ENCODE measurements at places on chromosomes 11 and 22.
A peak's percentile ranks its signal among the peaks of the same experiment; 100 is the strongest.

DNA sequence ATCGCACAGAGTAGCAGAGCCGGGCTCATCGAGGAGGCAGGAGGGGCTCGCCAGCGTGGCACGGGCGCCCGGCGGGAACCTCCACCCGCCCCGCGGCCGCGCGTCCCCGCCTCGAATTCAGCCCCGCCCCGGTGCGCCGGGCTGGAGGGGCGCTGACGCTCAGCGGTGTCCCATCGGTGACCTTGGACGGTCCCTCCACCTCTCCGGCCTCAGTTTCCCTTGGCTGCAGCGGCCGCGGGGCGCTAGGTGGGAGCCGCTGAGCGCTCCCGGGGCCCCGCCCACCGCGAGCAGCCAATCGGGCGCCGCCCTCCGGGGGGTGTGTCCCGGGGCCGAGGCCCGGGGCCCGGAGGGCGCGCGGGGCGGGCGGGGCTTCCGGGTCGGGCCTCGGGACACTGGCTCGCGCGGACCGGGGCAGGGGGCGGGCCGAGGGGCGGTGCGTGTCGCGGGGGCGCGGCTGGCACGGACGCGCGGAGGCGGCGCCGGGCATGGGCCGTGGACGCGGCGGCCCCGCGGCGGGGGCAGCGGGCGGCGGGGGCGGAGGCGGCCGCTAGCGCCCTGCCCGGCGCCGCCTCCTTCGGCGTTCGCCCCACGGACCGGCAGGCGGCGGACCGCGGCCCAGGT lies at the start of gene PPARA:
Gene PPARA, plus strand, starts transcription at position 493 of the 621 bp plus-strand sequence. CDS start 47,858 bp downstream, outside the sequence.
- peak; percentile 69 for DNase-seq

DNA sequence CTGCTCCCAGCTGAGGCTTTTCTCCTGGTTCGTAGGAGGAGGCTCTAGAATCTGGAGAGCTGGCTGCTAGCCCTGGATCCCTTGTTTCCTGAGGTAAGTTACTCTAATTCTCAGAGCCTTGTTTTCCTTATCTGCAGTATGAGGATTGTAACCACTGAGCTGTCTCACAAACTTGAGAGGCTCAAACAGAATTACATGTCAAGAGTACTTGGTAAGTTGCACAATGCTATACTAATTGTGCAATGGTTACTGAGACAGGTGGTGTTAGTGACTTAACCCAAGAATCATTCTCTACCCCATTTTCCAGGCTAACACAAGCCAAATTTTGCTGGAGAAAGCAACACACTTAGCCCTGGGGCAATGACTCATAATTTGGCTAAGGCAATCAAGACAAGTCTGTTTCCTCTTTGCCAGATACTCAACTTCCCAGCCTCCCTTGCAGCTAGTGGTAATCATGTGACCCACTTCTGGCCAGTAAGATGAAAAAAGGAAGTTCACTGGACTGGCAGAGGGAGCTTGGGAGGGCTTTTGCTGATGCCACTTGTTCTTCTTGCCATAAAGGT lies 348.0 kb downstream of the TENM4 start:
- DNase-seq, result no peak

DNA sequence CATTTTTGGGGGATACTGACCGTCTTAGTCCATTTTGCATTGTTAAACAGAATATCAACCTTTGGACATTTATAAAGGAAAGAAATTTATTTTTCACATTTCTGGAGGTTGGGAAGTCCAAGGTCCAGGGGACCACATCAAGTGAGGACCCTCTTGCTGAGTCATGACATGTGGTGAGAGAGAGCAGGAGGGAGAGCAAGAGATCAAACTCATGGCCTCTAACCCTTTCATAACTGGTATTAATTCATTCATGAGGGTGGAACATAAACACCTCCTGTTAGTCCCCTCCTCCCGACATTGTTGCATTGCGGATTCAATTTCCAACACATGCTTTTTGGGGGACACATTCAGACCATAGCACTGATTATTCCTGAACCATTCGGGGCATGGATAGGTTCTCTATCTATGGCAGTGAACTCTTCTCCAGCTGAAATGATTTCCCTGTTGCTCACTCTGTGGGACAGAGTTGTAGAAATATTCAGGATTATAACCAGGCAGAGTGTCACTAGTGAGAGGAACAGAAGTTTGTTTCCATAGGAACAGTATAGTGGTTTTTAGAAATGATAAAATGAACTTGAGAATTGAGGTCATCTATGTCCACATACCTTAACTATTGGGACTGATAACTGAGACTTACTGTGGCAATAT lies 88.2 kb upstream of the OR9Q1 start:
- DNase-seq, result no peak

- no peak for DNase-seq
Observed at GRCh38 chr22:17897426-17897825, 123.2 kb upstream of the BID start.

- no peak for DNase-seq
Observed at GRCh38 chr22:18029686-18030267, 5.4 kb upstream of the MICAL3 start.

GRCh38 chr11:56849852-56850251 lies 101.4 kb upstream of the OR9G4 start:
- DNase-seq, result no peak

DNA sequence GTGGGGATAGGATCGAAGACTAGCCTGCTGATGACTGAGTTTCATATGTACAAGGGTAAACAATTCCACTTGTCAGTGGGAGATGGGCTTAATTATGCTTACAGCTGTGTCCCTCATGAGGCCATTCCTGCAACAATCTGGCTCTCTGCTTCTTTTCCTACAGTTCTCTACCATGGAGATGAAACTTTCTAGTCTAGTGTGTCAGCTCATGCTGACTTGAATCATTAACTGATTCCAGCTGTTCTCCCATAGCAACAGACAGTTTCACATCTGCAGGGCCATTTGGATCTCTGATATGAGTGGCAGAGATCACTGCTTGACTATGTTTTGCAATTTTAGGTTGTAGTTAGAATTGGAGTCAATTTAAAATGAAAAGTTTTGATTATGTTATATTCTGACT lies 1251.7 kb upstream of the RAG2 start:
- no peak for DNase-seq

DNA sequence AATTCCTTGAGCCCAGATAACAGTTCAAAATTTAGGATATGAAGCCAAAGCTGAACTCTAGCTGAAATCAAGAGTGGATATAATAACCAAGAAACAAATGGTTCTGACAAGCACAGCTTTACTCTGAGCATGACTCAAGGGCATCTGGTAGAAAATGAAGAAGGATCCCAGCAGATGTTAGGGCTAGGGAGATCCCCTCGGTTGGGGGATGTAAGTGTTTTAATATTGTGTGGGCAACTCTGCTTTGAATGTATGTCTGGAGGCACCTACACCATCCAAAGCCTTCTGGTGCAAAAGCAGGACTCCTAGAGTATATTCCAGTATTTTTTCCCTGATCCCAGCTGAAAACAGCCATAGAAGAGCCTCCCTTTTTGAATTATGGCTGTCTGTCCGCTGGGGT lies 61.7 kb downstream of the FLI1 start:
- no peak for DNase-seq

- no peak for DNase-seq
Observed at GRCh38 chr11:65885231-65885630, 3.0 kb downstream of the FIBP start.

DNA sequence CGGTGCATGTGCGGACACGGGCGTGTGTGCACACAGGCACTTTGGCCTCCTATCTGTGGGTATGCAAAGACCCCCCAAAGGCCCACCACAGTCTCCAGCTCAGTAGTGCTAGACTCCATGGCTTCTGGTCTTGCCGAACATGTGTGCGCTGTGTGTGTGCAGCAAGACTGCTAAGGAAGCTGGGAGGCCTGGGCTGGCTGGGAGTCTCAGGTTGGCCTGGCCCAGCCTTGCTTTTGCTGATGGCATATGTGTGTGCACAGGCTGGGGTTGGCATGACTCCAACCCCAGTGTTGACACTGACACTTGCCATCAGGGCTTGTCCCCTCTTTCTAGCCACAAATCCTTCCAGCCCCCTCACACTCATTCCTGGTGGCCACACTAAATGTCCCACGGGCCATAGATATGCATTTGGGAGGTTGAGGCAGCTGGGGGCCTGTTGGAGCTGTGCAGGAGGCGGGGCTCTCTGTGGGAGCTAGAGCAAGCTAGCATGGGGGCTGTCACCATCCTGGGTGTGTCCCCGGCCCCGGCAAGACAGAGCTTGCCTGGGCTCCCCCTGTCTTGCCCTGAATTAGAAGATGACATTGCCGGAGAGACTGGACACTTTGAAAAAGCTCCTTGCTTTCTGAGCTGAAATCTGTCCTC lies 60.9 kb upstream of the NECTIN1 start:
- no peak for DNase-seq

DNA sequence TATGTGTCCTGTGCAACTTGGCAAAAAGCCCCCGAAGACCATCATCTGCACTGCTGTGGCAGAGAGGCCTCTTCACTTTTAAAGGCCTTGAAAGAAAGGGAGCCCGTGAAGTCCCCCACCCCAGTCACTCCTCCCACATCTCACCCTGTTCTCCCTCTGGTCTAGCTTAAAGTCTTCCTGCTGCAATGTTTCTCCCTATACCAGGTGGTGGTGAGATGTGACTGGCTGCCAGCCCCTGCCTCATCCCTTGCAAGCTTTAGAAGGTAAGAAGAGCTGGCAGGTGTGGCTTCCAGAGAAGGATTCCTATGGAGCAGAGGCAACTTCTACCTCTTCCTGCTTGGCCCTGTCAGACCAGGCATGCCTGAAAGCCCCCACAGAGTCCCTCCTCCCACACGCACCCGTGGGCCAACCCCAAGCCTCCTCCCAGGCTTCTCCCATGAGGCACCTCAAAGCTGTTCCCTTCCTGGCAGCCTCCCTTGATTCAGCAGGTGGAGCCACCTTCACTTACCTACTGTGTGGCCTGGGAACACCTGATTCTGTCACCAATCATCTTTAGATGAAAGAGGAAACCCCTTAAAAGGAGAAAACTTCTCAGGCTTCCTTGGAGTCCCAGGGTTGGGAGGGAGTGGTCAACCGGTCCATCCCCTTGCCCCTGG lies 4.0 kb upstream of the TRIM29 start:
- DNase-seq, result no peak

GRCh38 chr11:77095551-77096490 lies 6.8 kb upstream of the OMP start:
- no peak for DNase-seq

DNA sequence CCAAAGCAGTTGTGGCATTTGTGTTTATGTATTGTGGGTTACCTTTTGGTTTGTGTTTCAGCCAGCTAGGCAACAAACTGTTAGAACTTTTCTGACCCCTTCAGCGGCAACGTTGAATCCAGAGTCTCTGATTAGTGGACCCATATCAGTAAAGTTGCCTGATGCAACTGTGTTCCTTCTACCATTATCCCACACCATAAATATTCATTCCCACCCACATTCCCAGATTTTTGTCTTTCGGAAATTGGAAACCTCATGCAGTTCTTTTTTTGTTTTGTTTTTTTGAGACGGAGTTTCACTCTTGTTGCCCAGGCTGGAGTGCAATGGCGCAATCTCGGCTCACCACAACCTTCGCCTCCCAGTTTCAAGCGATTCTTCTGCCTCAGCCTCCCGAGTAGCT lies 30.7 kb upstream of the RBX1 start:
- no peak for DNase-seq

GRCh38 chr11:1548221-1549070 lies 23.6 kb downstream of the DUSP8 start:
- no peak for DNase-seq

- DNase-seq, result no peak
Observed at GRCh38 chr22:23397008-23397612, 183.0 kb downstream of the IGLL1 start.

DNA sequence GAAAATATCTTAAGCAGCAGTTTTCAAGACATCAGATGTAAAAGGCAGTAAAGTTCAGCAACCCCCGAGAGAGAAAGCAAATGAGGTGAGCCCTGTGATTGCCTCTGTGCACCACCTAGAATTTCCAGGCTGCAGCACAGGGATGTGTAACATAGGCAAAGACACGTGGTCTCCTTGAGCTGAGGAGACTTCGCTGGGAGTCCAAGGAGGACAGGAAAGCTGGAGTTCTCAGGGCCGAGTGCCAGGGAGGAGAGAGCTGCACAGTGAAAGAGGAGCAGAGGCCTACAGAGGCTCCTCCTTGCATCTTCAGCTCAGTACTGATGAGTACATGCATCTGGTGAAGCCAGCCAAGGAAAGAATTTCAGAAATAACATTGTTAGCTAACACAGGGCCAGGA lies 17.6 kb upstream of the TOLLIP start:
- no peak for DNase-seq

GRCh38 chr11:46431211-46431610 lies 39.6 kb upstream of the CHRM4 start:
- no peak for DNase-seq

DNA sequence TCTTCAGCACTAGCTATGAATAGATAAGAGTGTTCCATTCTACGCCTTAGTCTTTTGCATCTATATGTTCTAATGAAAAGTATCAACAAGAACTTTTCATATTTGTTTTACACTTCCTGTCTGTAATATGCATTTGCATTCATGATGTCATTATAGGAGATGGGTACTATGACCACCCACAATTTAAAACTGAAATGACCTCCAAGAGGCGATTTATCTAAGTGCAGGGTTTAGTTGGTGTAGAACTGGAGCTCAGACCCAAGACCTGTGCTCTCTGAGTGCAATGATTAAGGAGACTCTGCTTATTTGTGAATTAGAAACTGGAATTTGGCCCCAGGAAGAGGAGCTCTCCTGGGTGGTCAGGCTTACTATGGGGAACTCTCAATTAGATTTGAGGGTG lies 289.1 kb downstream of the ETS1 start:
- DNase-seq, result no peak

- DNase-seq, result no peak
Observed at GRCh38 chr11:105696000-105696399, 86.1 kb downstream of the GRIA4 start.

DNA sequence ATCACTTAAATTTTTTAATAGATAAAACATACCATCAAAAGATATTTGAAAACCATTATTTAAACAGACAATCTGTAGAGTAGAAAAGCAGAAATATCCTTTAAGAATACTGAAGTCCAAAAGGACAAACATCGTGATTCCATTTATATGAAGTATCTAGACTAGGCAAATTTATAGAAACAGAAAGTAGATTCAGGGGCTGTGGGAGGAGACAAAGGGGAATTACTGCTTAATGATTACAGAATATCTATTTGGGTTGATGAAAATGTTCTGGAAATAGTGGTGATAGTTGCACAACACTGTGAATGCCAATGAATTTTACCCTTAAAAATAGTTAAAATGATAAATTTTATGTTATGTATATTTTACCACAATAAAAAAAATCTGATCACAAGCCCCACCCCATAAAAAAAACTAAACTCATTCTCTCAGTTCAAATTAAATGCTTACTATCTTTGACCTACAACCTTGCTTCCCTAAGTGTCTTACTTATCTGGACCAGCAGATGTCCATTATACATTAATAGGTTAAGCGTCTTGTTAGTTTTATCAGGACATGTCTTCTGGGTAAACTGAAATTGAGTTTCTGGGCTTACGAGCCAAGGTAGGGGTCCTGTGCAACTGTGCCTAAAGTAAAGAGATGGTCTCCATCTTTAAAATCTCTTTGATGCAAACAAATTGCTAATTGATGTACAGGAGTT lies 86.3 kb downstream of the FCHSD2 start:
- DNase-seq, result no peak

All from NCI-H82 (cell line).